ENCODE measurements at places on chromosomes 7 and 10.
A peak's percentile ranks its signal among the peaks of the same experiment; 100 is the strongest.

DNA sequence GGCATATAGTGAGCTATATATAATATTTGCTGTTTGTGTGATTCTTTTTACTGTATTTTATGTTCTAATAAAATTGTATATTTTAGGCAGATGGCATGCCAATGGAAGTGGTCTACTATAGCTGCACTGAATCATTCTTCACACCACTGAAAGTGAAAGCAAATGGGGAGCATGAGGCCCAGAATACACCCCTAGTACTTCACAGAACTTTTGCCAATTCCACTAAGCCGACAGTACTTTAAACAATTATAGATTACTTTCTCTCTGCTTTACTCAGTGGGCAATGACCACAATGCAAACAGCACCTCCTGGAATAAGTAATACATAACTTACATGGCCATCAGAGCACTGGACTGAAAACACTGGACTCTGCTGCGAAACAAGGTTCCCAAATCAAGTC, 70.2 kb downstream of the ANKRD26 start:
- no peak for DNase-seq

DNA sequence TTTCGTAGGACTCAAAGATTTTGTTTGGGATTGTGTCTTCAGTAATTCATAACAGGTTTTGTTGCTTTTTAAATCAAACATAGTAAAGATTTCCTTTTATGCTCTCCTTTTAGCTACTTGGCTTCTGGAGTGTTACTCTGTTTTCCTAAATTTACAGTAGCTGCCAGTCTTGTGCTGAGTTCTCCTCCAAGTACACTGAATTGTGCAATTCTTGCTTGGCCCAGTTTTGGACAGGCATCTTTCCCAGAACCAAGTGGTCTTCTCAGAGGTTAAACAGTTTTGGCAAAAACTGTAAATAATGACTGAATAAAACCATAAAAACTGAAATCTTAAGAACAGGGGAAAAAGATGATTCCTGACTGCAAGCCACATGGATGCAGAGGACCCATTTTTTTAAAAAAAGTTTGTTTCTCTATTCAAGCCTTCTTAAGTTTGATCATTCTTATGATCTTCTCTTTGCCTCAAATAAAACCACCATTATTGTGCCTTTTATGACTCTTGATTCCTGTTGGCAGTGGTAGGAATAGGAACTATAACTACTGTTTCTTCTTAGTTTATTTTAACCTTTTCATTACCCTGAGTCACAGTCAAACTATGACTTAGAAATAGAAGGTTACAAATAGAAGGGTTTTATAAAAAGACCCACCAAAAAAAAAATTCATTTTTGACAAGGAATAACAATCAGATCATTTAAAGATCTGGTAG, 88.0 kb downstream of the MDFIC start:
- DNase-seq, result no peak

DNA sequence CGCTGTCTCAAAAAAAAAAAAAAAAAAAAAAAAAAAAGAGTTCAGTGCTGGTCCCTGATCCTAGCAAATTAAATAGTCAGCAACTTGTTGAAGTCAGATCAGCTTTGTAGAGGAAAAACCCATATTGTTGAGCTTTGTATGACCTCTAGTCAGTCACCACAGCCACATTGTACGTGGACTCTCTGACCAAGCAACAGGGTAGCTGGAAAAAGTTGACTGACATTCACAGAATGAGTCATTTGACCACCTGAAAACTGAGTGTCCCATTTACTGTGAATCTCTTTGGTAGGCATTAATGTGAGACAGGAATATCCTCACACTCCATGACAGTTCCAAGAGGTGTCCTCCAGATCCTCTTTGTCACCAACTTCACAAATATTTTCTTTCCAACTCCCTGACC, 371.1 kb downstream of the LRRTM3 start:
- DNase-seq, result no peak

DNA sequence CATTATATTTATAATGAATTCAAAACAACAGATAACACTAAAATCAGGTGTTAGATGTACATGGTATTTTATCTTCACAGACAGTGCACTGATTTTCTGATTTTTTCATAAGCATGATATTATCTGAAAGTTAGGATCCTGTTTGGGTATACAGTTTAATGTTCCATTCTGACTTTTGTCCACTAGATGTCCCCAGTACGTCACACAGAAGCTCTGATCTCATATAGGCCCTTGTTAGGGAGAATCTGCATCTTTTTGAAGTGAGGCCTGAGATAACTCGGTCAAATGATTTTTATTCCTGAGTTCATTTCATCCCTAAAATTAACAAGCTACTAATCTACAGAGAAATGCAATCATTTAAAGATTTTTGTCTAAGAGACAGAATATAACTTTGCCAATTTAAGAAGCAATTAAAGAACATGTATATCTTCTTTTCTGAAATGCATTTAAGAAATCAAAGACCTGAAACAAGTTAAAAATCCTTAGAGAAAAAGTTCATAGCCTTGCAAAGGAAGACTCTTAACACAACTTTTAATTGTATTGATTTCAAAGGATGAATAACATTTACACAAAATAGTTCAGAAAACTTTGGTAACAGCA, 72.0 kb upstream of the TES start:
- peak; percentile 39 for DNase-seq

GRCh38 chr7:22481726-22482125, 18.3 kb downstream of the STEAP1B start:
- DNase-seq, result peak; percentile 18

GRCh38 chr7:55273186-55273980, 91.8 kb upstream of the LANCL2 start:
- DNase-seq, result no peak

- DNase-seq, result no peak
These were observed 141.5 kb upstream of the NPVF start for GRCh38 chr7:25369786-25370185.

GRCh38 chr10:339038-339391, 203.8 kb downstream of the ZMYND11 start:
- DNase-seq, result no peak

DNA sequence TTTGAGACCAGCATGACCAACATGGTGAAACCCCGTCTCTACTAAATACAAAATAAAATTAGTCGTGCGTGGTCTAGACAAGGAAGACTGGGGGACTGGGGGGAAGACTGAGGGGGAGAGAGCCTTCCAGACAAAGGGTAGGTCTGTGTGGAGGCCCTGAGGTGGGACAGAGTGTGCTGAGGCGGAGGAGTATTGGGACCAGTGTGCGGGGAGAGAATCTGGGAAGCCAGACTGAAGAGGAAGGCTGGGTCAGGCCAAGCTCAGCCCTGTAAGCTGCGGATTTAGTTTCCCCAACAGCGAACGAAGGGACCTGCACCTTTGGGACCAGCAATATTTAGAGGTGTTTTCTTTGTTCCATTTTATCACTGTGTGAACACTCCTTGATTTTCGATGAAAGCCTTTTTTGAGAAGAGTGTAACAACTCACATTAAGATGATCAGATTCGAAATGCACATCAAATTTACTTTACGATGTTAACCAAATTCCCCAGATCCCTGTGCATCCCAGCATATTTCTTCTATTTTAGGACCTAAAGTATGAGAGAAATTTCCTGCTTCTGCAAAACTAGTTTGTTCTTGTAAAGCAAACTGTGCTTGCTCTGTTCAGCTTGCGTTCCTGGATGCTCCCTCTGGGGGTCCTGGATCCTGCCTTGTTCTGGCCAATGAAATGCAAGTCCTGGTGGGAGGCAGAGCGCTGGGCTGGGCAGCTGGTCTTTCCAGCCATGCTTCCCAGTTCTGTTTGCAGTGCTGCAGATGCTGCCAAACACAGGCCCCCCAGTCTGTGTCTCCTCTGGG, 39.4 kb downstream of the PLAU start:
- DNase-seq, result no peak

DNA sequence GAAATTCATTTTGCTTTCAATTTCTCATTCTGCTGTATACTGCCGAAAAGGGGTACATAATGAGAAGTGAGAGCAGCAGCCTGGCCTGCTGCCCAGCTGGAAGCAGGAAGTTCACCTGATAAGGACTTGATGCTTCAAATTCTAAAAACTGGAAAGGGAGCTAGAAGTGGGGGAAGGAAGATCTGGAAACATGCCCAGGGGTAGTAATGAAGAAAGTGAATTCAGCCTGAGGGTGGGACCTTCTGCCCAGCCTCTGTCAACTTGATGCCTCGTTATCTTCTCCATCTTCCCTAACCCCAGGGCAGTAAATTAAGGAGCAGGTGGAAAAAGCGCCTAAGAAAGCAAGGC, 69.4 kb downstream of the ARMH3 start:
- DNase-seq, result no peak

- DNase-seq, result no peak
These were observed 67.0 kb downstream of the GRID1 start for GRCh38 chr10:86299562-86299961.

GRCh38 chr7:94425546-94425945, 30.9 kb downstream of the COL1A2 start:
- DNase-seq, result no peak

- no peak for DNase-seq
These were observed 2.0 kb downstream of the HECW1 start for GRCh38 chr7:43114458-43114780.

DNA sequence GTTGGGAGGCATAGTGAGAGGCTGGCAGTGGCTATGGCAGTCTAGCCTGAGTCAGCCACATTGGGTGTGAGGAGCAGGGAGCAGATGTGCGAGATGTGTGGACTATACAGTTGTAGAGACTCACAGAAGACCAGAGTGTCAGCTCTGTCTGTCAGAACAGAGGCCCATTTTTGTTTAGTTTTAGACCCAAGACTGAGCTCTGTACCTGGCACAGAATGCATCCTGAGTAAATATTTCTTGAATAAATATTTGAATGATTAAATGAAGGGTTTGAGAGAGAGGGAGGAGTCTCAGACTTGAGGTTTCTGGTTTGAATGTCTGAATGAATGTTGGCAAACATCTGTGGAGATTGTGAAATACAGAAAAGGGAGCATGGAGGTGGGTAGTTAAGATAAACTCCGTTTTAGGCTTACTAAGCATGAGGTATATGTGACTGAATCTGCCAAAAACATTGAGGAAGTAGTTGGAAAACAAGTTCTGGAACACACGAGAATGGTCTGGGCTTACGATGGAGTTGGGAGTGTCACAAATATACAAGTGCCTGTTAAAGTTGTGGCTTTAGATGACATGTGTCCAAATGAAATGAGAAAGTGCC, 3.6 kb downstream of the SEC23IP start:
- no peak for DNase-seq

DNA sequence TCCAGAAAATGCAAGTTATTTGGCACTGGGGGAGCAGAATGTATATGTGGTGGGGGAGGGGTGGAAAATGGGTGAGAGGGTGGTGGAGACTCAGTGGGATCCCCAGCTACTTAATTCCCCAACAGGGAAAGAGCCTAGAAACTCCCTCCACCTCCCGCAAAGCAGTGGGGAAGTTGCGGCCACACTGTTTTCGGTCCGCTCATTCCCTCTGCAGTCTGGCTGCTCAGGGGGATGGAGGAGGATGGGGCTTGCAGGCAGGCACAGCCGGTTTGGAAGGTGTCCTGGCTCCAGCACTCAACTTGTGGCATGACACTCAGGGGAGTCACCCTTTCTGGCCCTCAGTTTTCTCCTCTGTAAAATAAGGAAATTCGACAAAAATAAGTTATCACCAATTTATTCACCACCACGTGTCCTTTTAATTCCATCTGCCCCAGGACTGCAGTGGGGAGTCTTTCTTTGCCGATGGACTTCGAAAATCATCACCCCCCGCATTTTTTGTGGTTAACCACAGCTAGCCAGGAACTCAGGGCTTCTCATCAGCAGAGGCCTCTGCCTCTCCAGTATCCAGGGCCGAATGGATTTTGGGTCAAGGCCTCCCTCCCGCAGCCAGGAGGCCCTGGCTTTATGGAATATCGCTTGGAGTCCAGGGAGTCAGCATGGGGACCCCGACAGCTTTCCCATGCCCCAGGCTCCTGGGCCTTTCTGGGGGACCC, 1.6 kb upstream of the HTRA1 start:
- no peak for DNase-seq

DNA sequence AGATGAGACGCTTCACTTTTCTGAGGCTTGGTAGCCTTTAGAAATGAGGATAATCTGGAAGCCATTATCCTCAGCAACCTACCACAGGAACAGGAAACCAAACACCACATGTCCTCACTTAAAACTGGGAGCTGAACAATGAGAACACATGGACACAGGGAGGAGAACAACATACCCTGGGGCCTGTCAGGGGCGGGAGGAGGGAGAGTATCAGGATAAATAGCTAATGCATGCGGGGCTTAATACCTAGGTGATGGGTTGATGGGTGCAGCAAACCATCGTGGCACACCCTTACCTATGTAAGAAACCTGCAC, 48.9 kb downstream of the LRGUK start:
- no peak for DNase-seq

All from NCI-H510A treated with DMSO at 0.1 percent for 48 hours (cell line).